IPS-NIHi11 (cell line): ENCODE measurements at places on chromosomes 4 and X.

DNA sequence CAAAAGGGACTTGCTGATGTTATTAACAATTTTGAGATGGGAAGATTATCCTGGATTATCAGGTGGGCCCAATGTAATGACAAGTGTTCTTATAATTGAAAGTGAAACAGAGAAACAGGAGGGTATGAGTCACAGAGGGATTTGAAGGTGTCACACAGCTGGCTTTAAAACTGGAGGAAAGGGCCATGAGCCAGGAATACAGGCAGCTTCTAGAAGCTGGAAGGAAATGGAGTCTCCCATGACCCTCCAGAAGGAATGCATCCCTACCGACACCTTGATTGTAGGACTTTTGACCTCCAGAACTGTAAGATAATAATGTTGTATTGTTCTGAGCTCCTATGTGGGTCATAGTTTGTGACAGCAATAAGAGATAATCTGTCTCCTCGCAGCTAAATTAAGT is 98.0 kb upstream of the STIM2 start:
- DNase-seq: no peak

- DNase-seq: no peak
Observed at GRCh38 chr4:87566276-87566675, 37.1 kb upstream of the SPARCL1 start.

- DNase-seq: no peak
Observed at GRCh38 chr4:156347412-156348075, 393.9 kb upstream of the CTSO start.

GRCh38 chr4:55574252-55574651 is 17.8 kb downstream of the PDCL2 start:
- no peak for DNase-seq

GRCh38 chr4:116018831-116019230 is 905.4 kb upstream of the NDST4 start:
- DNase-seq: no peak

- no peak for DNase-seq
Observed at GRCh38 chr4:35325908-35326453, 918.3 kb downstream of the ARAP2 start.

- no peak for DNase-seq
Observed at GRCh38 chr4:84680956-84681355, 98.0 kb downstream of the CDS1 start.

GRCh38 chr4:121688701-121689100 is 8.1 kb downstream of the ANXA5 start:
- no peak for DNase-seq

- no peak for DNase-seq
Observed at GRCh38 chrX:138986866-138987265, 275.3 kb upstream of the FGF13 start.

GRCh38 chrX:100911731-100912130 is 17.0 kb downstream of the XKRX start:
- no peak for DNase-seq

DNA sequence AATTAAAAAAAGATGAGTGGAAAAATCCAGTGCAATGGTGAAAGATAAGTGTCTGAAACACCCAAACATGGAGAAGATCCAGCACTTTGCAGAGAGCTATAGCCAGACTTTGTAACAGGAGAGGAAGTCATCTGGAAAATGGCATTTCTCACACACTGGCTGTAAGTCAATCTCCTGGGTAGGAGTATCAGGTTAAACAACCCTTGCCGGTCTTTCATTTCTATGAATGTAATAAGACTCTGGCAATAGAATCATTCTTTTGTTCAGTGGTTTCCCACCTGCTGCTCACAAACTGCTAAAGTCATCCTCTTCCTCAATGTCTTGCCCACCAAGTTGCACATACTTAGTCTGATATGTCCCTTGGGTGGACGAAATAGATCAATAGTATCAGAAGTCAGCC is 94.0 kb upstream of the ATP8A1 start:
- peak; percentile 45 for DNase-seq

DNA sequence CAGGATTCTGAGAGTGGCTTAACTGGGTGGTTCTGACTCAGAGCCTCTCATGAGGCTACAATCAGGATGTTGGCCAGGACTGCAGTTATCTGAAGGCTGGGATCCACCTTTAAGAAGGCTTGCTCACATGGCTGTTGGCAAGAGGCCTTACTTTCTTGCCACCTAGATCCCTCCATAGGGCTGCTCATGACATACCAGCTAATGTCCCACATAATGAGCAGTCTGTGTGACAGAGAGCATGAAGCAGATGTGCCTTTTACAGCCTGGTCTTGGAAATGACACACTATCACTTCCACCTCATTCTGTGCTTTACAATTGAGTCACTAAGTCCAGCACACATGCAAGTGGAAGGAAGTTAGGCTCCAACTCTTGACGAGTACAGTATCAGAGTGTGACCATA is 4.3 kb upstream of the RBM3 start:
- no peak for DNase-seq

- DNase-seq: no peak
Observed at GRCh38 chr4:62162606-62163005, 962.5 kb downstream of the ADGRL3 start.

DNA sequence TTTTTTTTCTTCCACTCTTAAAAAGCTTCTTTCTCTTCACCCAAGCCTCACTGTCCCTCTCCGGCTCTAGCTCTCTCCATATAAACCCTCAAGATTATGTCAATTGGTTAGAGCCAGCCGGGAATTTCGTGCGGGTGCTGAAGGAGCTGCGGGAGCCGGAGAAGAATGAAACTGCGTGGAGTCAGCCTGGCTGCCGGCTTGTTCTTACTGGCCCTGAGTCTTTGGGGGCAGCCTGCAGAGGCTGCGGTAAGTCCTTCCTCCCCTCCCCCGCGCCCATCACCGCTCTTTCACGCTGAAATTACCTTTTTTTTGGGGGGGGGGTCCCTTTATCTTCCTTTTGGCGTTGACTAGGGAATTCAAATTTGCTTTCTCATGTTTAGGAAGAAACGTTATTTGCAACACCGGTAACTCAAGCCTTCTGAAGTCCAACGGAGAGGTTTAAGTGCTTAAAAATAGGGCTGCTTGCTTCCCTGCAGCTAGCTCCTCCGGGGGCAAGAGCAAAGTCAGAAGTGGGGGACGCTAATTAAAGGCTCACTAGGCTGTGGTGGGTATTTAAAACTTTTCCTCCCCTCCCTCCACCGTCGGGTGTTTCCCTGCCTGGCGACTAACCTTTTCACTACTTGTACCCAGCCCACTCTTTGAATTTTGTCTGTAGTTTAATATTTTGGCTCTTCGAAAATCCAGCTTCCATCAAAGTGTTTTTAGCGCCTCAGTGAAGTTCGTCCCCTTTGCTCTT is 491 bp downstream of the COL4A5 start:
- DNase-seq: no peak

- no peak for DNase-seq
Observed at GRCh38 chrX:119101168-119101567, 26.4 kb downstream of the KIAA1210 start.

- DNase-seq: peak; percentile 81
Observed at GRCh38 chrX:34656842-34657725, at the start of gene TMEM47. Gene TMEM47, minus strand, starts transcription at chrX:34657285. Its CDS starts 256 bp downstream, at chrX:34657029.

DNA sequence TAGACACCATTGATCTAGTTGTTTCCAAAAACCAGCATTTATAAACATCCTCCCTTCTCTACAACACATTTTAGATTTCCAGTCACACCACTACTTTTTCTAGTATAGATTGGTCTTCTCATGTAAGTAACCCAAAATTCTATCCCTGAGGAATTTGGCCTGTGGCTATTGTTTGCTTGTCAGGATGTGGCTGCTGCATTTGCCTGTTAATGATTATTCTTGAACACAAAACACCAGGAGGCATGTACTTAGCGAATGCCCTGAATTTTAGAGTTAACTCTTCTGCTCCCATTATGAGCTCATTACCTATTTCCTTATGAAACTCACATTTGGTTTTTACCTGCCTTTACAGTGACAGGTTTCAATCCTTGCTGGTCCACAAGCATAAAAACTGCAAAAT is 102.0 kb upstream of the FSTL5 start:
- DNase-seq: peak; percentile 4
